ENCODE measurements at places on chromosomes 12 and 14. TPM values are rescaled to one million over a fixed set of nuclear protein-coding genes. Genes with fewer than 3 reads are reported as not detected.

The TMCC3 gene
- 8.4 TPM for polyA plus RNA-seq

The ARHGEF25 gene
- 47.2 TPM for polyA plus RNA-seq

The GARIN6 gene
- polyA plus RNA-seq = not detected

The ALX1 gene
- not detected for polyA plus RNA-seq

The FLRT2 gene
- 3.9 TPM for polyA plus RNA-seq

The CPNE6 gene
- polyA plus RNA-seq = 20.6 TPM

The ZDHHC22 gene
- 30.2 TPM for polyA plus RNA-seq

The KCNH3 gene
- 30.6 TPM for polyA plus RNA-seq

The TMEM117 gene
- polyA plus RNA-seq = 1.7 TPM

The KRT7 gene
- polyA plus RNA-seq = 2.1 TPM

The TAS2R14 gene
- 0.73 TPM for polyA plus RNA-seq

The B3GNT4 gene
- 1.3 TPM for polyA plus RNA-seq

The KRT81 gene
- polyA plus RNA-seq = 0.76 TPM

The OASL gene
- polyA plus RNA-seq = 1.1 TPM

The PYM1 gene
- polyA plus RNA-seq = 26.6 TPM

The BCL11B gene
- polyA plus RNA-seq = 1.6 TPM

The SYNDIG1L gene
- 0.78 TPM for polyA plus RNA-seq

The TDP1 gene
- 28.3 TPM for polyA plus RNA-seq

The ANO2 gene
- 1.1 TPM for polyA plus RNA-seq

The NAV3 gene
- 1.7 TPM for polyA plus RNA-seq

The MANSC4 gene
- polyA plus RNA-seq = not detected

The CIROP gene
- not detected for polyA plus RNA-seq

The LRIG3 gene
- 4.8 TPM for polyA plus RNA-seq

The ADAM21 gene
- not detected for polyA plus RNA-seq

The BTBD7 gene
- 9.3 TPM for polyA plus RNA-seq

The CLEC7A gene
- polyA plus RNA-seq = not detected

The GUCY2C gene
- polyA plus RNA-seq = not detected

The B4GALNT3 gene
- polyA plus RNA-seq = 6.9 TPM

The SLCO1A2 gene
- polyA plus RNA-seq = 8.1 TPM

The ARID2 gene
- polyA plus RNA-seq = 8.6 TPM

The GTF2H3 gene
- polyA plus RNA-seq = 14.1 TPM

The DGLUCY gene
- 49.6 TPM for polyA plus RNA-seq

The SSPN gene
- polyA plus RNA-seq = 2.2 TPM

The TPH2 gene
- polyA plus RNA-seq = not detected

The KRT72 gene
- polyA plus RNA-seq = not detected

The CEBPE gene
- not detected for polyA plus RNA-seq

The LBHD2 gene
- not detected for polyA plus RNA-seq

The ATL1 gene
- 38.7 TPM for polyA plus RNA-seq

The CAPZA3 gene
- not detected for polyA plus RNA-seq

The TEX52 gene
- not detected for polyA plus RNA-seq

The DPPA3 gene
- polyA plus RNA-seq = not detected

Data from brain (organoid and tissue), 16 donors.